Bone marrow (tissue), 2 donors: ENCODE measurements at places on chromosomes 4 and X.

- DNase-seq: no peak
These were observed 24.2 kb upstream of the AMELX start for GRCh38 chrX:11269006-11269405.

DNA sequence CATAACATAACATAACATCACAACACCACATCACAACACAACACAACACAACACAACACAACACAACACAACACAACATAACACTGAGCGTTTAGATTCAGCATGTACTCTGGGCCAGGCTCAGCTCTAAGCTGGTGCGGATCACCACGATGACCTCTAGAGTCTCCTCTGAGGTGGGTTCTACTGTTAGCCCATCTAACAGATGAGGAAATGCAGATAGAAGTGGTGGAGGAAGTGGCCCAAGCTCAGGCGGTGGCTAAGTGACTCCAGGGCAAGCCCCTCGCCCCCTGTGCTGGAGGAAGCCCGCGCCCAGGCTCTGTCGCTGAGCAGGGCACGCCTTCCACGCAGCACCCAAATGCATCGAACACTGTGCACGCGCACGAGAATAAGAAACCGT is 45.3 kb upstream of the CDKN2AIP start:
- DNase-seq: no peak

GRCh38 chr4:147408189-147408588 is 72.7 kb upstream of the EDNRA start:
- no peak for DNase-seq

- DNase-seq: no peak
These were observed 50.1 kb downstream of the GAB1 start for GRCh38 chr4:143386812-143387211.

GRCh38 chr4:785332-786073 is 40.4 kb downstream of the CPLX1 start:
- DNase-seq: no peak

DNA sequence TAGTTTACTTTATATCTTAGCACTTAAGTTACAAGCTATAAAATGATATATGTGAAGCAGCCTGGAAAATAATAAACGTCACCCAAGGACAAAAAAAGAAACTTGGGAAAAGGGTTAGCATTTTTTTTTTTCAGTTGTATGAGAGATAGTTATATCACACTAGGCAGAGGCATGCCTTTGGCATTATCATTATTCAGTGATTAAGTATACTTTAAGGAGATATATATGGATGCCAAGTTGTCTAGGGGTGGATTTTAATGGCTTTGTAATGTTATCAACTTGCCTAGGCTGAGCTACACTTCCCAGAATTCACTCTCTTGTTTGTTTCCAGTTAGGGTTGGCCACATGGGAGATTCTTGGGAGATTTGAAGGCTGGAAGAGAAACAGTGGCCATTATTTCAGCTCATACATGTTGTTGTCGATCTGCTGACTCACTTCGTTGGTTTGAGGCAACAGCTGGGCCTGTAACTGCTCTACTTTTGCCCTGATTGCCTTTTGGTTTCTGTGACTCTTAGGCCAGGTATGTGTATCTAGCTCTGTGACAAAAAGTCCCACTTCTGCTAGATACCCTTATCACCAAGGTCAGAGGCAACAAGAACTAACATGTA is 11.5 kb upstream of the SRPX start:
- no peak for DNase-seq

DNA sequence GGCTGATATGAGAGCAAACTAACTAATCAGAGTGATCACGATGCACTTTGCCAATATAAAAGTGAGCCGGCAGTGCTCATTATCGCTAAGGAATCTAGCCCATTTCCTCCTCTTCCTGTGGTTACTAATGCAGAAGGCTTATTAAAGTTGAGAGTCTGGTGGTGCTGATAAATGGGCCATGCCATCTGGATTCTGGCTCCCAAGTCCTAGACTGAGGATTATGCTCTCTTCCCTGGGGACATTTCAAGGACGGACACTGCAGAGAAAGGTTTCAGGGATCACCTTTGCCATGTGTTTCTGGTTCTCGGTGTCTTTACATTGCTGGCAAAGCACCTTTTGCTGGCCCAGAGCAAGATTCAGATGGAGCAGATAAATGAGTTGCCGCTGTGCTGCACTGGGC is 85.3 kb downstream of the RTL5 start:
- DNase-seq: no peak

DNA sequence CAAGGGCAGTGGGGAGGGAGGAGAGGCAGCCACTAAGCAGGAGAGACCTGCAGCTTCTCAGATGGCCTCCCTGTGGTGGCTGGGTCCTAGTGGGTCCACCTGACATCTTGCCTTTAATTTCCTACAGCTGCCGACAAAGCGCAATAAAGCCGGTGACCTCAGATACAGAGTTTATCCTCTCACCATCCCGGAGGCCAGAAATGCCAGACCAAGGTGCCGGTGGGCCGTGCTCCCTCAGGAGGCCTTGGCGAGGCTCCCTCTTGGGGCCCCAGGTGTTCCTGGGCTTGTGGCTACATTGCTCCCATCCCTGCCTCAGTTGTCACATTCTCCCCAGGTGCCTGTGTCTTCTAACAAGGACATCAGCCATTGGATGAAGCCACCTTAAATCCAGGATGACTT is 103.0 kb downstream of the ADRA2C start:
- DNase-seq: no peak

GRCh38 chrX:46820391-46821100 is 16.3 kb upstream of the RP2 start:
- DNase-seq: no peak

GRCh38 chrX:53268173-53268572 is 13.2 kb downstream of the IQSEC2 start:
- DNase-seq: no peak

- DNase-seq: no peak
These were observed 77.5 kb downstream of the RLIM start for GRCh38 chrX:74536832-74537371.

DNA sequence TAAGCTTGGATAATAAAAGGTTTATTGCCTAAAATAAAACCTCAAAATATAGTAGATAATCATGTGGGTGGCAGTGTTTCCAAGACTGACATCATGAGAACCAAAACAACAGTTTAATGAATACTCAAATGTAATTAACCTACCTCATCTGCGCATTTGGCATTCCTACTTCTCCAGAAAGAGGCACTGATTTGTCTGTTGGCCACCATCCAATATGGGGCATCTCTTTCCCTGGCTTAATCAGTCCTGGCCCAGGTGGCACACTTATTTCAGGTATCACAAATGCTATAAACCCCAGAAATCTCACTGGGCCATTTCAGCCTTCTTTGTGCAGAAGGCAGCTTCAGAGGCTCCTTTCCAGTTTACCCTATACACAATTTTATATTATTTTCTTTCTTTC is 192.2 kb downstream of the COMMD8 start:
- DNase-seq: no peak

- DNase-seq: no peak
These were observed 662.8 kb downstream of the TLL1 start for GRCh38 chr4:166535865-166536264.

GRCh38 chr4:101420661-101421060 is 73.3 kb upstream of the PPP3CA start:
- DNase-seq: no peak
